Psoas muscle (tissue), 8 donors: ENCODE measurements at places on chromosomes 4 and X.

DNA sequence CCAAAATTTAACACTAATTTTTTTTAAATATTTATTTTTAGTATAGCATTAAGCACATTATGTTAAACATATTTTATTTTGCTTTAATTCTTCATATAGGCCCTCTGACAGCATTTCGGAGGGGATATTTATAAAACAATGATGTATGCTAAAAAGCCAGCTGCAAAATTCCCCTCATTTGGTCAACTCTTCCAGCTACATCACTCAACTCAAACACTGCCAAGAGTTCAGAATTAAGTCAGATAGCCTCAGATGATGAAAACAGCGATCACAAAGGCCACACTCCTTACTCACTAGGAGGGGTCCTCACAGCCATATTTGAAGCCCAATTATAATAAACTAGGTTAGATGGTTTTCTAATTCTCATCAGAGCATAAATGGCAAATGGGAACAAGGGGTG is 146.6 kb downstream of the ADAMTS3 start:
- DNase-seq: no peak

DNA sequence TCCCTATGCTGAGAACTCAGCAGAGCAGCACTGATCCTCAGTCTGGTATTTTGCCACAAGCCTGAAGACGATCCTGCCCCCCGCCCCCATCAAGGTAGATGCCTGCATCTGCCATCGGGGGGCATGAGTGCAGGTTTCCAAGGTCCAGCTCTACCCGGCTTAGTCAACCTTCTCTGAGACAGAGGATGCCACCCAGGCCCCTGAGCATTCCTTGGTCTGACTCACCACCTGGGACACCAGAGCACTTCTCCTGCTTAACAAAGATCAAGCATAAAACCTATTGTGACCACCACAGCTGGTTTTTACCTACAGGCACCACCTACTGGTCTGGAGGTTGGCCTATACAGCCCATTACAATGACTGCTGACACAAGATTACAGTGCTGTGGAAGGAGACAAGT is 1168.1 kb downstream of the PCDH19 start:
- no peak for DNase-seq

DNA sequence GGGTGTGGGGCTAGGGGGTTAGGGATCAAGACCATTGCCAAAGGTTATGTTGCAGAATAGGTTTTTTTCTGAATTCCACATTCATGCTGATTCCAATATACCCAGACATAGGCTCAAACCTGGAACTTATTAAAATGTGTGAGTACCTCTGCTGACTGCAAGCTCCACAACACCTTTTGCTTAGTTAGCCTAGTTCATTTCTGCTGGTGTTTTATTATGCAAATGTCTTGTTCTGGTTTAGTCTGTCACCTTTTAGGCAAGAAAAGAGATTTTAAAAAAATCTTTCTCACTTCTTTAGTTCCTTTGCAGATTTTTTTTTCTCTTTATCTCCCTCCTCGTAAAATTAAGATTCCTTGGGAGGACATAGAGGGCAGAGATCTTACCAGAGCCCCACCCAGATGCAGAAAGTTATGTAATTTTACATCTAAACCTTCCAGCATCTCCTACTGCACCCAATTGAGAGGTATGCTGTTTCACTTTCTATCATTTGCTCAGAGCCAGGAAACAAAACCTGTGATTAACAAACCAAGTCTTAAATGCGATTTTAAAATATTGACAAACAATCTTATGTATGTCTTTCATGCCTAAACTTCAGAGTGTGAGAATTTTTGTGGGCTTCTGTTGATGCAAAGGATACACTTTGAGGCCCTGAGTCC is 190.7 kb upstream of the CLNK start:
- no peak for DNase-seq

DNA sequence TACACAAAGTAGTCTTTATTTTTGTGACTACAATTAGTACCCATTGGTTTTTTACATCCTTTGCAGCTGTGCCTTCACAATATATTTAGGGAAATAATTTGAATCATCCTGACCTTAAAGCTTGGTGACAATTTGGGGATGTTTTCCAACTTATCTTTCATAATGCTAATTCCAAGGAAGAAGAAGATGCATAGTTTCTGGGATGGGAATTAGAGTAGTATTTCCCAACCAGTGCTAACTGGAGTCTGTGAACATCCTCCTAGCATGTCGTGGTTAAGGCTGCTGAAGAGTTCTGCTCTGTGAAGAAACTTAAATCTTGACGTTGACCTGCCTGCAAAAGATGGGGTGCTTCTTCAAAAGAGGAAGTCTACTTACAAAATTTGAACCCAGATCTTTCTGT is 173.5 kb downstream of the ANK2 start:
- DNase-seq: no peak

DNA sequence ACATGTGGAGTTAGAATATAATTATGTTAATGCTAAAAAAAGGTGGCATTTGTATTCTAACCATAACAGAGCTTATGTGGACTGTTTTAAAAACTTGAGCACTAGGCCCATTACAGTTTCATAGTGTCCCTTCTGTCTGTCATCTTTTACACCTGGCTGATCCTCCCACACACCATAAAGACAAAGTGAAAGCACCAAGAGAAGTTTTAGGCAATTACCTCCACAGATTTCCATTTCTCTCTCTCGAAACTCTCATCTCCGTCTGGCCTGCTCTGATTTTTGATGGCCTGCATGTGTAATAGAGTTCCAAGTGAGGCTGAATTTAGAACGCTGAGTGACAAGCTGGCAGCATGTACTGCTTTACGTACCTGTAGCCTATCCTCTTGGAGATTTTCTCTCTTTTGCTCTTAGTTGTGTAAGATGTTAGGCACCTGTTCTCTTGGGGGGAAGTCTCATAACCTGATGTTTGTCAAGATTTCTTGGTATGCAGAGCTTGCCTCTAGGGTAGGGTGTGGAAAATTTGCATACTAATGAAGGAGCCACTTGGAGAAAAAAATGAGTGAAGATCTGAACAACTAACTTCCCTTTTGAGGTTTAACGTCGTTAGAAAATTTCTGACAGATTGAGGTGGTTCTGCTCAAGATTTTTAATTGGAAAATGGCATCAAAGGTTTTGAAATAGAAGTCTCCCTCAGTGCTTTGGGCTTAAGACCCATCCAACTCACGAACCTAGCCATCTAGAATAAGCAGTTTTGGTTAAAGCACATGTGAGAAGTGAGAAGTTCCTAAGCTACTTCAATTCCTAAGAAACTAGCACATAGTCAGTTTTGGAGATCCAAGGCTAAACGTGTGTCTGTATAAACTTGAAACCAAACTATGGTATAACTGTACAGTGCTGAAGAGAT is 57.6 kb upstream of the RAP1GDS1 start:
- no peak for DNase-seq

DNA sequence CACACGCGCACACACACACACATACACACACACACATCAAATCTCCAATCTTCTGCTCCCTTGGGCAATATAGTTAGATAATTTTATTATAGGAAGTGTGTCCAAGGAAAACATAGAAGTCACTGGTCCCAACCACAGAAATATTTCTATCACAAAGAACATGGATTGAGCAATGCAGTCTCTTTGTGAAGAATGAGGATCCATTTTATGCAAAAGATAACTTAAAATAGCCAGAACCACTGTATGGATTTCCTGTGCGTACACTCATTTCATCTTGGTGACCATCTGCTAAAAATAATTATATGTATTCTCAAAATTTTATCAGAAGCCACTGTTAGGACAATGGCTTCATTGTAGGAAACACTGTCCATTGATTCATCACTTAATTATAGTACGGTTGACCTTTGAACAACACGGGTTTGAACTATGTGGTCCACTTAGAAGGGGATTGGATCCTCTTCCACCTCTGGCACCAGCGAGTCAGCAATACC is 169.6 kb upstream of the MXRA5 start:
- DNase-seq: no peak

GRCh38 chr4:176432811-176433540 is 113.2 kb downstream of the SPCS3 start:
- DNase-seq: no peak

DNA sequence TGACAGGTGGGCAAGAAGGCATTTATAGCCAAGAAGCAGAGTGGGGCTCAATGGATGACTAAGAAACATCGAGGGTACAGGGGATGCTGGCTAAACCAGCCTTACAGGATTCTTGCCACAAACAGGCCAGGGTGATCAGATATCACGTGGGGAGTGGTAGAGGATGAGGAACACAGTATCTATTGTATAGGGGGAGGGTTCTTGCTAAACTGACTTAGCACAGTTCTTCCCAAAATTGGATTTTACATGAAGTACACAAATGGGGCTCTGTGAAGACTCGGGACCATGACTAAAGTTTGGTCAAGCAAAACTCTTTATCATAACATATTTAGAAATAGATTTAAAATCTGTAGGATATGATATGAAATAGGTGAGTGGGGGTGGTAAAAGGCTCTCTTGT is 144.0 kb upstream of the ATOH1 start:
- DNase-seq: no peak

DNA sequence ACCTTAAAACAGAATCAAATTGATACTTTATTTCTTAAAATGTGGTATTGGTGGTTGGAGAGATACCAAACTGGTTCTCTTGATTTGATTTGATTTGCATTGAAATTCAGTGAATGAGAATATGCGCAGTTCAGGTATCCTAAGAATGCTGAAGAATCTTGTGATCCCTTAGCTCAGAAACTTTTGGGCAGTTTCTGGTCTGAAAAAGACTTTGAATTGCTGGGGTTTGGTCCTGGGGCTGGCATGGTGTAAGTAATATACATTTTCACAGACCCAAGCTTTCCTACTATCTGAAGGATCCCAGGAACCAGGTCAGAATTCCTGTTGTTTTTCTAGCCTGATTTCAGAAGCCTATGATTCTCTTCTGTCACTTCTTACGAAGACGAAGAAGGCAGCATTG is 6.6 kb downstream of the RAB33B start:
- DNase-seq: no peak

DNA sequence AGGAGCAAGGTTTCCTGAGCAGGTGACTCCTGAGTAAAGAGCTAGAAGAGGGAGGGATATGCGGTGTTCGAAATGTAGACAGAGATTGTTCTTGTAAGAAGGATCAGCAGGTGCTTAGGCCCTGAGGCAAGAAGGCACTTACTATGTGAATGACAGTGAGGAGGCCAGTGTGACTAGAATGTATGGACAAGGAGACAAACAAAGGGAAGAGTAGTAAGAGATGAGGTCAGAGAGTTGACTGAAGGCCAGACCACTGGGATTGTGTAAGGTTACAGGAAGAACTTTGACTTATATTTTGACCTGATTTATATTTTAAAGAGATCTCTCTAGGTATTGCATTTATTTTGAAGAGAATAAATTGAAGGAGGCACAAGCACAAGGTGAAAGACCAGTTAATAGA is 118.4 kb upstream of the ENPEP start:
- no peak for DNase-seq

GRCh38 chrX:10327651-10328050 is 170.9 kb downstream of the CLCN4 start:
- no peak for DNase-seq
